ENCODE measurements at places on chromosomes 16 and 17.
A peak's percentile ranks its signal among the peaks of the same experiment; 100 is the strongest.

DNA sequence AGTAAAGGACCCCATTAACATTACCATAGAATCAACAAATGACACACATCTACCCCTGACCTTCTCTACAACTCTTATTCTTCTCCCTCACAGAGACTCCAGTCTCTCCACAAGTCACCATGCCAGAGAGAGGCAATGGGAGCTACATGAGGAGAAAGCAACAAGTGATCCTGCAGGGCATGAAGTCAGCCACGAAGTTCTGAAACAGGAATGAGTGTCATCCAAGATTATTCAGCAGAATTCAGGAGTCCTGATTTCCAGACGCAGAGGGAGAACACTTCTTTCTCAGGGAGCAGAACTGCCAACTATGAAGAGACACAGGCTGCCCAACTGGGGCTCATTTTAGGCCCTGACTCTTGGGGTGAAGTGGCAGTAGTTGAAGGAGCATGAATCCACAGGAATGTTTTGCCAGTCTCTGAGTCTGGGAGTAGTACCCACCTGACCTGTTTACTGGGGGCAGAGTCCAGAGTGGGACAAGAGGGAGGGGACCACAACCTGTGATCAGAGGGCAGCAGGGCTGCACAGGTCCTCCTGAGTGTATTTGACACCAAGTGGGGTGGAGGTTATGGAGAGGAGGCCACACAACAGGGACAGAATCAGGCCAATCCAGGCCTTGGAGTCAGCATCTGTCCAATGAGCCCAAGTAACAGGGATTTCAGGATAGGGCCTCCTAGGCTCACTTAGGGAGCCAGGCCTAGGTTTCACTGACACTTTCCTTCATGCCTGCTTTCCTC is 2.4 kb upstream of the MTMR4 start:
- no peak for DNase-seq

- DNase-seq, result no peak
Observed at GRCh38 chr16:1563786-1564185, 30.3 kb downstream of the TMEM204 start.

DNA sequence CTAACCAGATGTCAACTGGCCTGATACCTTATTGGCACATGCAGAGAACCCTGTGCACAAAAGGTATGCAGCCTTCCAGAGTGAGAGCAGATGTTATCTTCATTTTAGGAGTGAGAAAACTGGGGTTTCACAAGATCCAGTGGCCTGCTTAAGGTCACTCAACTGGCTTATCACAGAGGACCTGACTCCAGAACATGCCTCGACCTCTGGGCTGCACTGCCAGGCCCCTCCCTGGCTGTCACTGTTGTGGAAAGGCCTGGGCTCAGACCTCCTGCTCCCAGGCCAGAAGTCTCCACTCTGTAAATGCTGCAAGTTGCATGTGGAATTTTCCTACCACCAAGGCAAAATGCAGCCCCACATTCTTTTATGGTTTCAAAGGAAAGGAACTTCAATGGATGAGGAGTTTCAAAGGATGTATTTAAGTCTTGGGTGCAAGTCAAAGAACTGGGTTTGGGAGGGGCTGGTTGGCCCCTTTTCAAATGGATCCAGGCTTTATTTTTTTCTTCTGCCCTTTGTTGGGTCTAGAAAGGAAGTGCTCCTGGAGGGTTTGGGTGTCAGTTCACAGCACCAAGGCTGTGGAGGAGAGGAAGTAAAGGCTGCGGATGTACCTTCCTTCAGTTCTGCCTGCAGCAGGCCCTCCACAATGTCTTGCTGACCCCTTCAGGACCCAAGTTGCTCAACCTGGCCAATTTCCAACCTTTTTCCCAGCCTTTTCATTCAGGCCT is 30.4 kb upstream of the SMPD3 start:
- no peak for DNase-seq

DNA sequence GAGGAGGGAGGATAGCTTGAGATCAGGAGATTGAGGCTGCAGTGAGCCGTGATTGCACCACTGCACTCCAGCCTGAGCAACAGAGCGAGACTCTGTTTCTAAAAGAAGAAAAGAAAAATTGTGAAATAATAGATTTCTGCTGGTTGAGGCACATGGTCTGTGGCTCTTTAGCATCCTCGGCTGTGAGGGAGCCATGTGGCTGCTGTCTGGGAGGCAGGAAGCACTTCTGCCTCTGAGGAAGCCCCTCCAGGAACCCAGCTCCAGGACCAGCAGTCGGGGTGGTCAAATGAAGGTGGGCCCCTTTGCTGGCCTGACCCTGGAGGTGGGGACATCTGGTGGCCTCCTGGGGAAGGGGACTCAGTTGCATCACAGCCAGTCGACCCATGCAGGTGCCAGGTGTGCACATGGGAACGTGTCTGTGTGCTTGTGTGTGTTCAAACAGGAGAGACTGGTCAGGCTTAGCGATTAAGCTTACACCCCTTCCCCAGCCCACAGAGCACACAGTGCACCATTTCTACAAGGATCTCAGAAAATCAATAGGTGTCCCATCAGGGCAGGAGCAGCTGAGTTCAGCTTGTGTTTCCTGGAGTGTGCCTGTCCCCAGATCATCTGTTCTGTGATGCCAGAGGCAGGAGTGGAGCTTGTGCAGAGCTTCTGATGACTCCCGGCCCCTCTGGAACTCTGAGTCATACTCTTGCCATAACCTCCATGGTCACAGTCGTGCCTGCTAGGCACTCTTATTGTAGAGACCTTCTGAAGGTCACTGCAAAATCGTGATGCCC is 24.3 kb upstream of the MGAT5B start:
- no peak for DNase-seq

GRCh38 chr17:4769628-4770027 is 2.1 kb upstream of the TM4SF5 start:
- peak; percentile 69 for DNase-seq

DNA sequence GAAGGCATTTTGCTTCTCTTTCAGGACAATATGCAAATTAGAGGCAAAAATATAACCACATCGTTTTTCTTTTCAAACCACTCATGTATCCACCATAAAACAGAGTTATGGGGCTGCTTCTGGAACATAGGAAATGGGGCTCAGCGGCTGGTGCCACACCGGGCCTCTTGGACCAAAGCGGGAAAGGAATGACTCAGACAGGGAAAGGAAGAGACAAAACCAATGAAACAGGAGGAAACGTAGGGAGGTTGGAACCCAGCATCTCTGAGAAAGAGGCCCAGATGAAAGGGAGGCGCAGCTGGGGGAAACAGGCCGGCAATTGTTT is 28.5 kb downstream of the CUEDC1 start:
- no peak for DNase-seq

- DNase-seq, result no peak
Observed at GRCh38 chr17:81471818-81472456, 40.7 kb downstream of the ACTG1 start.

- DNase-seq, result peak; percentile 96
Observed at GRCh38 chr17:50547035-50547735, at the start of gene SPATA20. SPATA20 (plus strand) TSS chr17:50547174; CDS start chr17:50547209, 35 bp downstream.

GRCh38 chr17:83180264-83180995 is 101.0 kb downstream of the METRNL start:
- no peak for DNase-seq

DNA sequence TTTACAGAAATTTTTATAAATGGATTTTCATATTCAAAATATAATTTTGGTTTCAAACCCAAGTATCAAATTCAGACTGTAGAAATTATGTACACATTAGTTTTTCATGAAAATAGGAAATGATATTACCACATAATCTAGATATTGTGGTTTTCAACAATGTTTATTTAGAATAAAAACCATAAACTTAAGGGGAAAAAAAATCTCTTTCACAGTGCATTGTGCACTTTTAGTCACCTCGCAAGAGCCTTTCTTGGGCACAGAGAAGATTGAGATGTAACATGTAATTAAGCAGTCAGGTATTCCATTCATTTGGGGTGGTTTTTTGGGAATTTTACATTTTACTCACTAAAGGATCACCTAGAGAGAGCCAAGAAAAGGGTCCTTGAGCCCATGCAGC is 104.0 kb downstream of the TANC2 start:
- DNase-seq, result no peak

DNA sequence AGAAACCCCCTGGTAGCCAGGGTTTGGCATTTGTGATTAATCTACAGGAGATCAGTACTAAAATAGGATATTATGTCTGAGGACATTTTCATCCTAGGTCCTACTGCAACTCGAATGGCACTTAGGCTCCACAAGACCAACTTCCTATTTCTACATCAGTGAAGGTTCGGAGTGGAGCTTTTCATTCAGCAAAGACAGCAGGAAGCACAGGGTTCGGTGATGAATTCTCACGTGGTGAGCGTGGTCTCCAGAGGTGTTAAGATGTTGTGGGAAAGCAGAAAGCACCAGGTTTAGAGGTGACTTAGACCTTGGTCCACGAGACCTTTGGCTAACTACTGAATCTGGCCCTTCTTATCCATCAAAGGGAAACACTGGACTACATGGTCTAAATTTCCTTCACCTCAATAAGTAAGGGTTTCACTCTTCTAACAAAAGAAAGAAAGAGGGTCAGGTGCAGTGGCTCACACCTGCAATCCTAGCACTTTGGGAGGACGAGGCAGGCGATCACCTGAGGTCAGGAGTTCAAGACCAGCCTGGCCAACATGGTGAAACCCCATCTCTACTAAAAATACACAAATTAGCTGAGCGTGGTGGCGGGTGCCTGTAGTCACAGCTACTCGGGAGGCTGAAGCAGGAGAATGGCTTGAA is 13.9 kb upstream of the HELZ start:
- DNase-seq, result peak; percentile 62

DNA sequence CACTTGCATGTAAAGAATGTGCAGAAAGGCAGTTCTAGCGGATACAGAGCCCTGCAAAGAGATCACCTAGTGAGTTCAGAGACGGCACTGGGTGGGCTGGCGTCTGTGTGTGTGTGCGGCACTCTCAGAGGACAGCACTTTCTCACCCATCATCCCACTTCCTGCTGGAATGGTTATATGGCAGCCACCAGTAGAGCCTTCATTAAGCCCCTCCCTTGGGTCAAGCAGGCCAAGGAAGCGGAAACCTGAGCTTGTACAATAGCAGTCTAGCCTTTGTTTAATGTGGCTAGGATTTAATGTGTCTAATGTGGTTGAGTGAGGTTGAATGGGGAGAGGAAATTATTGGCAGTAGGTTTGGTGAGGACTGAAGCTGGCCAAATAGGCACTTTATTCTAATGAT is 88.3 kb upstream of the ELAC2 start:
- no peak for DNase-seq

- no peak for DNase-seq
Observed at GRCh38 chr16:22726868-22727267, 87.1 kb upstream of the HS3ST2 start.

DNA sequence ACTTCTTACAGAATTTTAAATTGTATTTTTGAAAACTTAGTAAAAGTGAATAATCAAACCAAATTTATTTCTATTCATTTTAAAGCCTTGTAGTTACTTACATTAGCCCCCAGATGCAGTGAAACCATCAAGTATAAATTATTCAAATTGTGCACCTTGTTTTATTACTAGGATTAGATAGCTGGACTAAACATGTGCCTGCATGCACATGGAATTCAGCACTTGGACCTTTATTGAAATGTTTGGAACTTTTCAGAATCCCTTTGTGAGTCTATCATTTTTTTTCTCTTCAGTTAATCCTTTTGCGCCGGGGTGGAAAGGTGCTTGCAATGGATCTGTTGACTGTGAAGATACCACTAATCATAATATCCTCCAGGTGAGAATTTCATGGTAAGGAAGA is 4.7 kb downstream of the ZPBP2 start:
- no peak for DNase-seq

GRCh38 chr16:84643180-84643583 is 5.1 kb upstream of the KLHL36 start:
- DNase-seq, result peak; percentile 76

DNA sequence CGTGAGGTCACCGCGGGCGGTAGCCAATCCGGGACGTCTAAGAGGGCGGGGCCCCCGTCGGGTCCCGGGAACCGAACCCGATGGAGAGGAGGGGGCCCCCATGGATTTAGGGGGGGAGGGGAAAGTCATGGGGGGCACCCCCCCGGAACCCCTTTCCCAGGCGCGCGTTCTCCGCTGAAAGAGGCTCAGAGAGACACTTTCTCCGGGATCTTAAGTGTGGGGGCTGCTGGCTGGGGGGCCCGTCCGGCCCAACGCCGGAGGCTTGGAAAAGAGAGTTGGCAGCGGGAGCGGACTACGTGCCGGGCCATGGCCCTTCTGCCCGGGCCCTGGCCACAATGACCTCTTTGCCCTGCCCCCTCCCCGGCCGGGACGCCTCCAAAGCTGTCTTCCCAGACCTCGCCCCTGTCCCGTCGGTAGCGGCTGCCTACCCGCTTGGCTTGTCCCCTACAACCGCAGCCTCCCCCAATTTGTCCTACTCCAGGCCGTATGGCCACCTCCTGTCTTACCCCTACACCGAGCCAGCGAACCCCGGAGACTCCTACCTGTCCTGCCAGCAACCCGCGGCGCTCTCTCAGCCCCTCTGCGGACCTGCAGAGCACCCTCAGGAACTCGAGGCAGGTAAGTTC is at the start of gene DLX4:
DLX4 (plus strand) TSS at position 57 of the 626 bp plus-strand sequence; CDS start at position 336, 279 bp downstream.
- DNase-seq, result no peak

GRCh38 chr16:25311039-25311438 is 53.4 kb upstream of the ZKSCAN2 start:
- DNase-seq, result no peak

GRCh38 chr17:48641541-48642058 is 15.4 kb upstream of the HOXB9 start:
- no peak for DNase-seq

GRCh38 chr17:58421711-58422110 is 4.4 kb upstream of the RNF43 start:
- no peak for DNase-seq

DNA sequence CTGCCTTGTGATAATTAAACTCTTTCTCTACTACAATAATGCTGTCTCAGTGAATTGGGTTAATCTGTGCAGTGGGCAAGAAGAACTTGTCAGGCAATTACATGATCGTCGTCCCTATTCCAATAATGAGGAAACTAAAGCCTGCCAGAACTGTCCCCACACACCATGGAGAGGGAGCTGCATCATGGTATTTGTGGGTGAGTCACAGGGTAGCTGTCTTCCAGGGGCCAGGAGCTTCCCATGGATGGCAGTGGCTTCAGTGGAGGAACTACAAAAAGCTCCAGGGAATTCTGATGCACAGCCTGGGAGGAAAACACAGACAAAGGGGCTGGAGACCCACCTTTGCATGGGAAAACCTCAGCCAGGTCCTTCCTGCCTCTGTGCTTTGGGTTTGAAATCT is 83.3 kb upstream of the C16orf82 start:
- DNase-seq, result no peak
